GM23248 (cell line): ENCODE measurements at places on chromosomes 12 and 14. TPM values are rescaled to one million over a fixed set of nuclear protein-coding genes. Genes with fewer than 3 reads are reported as not detected.
A peak's percentile ranks its signal among the peaks of the same experiment; 100 is the strongest.

PTPRO gene
- total RNA-seq = 0.13 and 0.22 TPM in 2 replicates

GRCh38 chr14:57809808-57810207 lies 56.1 kb downstream of the SLC35F4 start:
- DNase-seq = no peak

SCN8A gene
- 12.9 and 13.8 TPM in 2 replicates for total RNA-seq

IAPP gene
- total RNA-seq = not detected in 2 replicates

GRCh38 chr12:13890943-13891342 lies 90.5 kb downstream of the GRIN2B start:
- DNase-seq = no peak

- no peak for DNase-seq
Measured at GRCh38 chr12:49909826-49910225, 6.1 kb upstream of the FAIM2 start.

GRCh38 chr14:91246051-91246852 lies 1.7 kb upstream of the GPR68 start:
- no peak for DNase-seq

DNA sequence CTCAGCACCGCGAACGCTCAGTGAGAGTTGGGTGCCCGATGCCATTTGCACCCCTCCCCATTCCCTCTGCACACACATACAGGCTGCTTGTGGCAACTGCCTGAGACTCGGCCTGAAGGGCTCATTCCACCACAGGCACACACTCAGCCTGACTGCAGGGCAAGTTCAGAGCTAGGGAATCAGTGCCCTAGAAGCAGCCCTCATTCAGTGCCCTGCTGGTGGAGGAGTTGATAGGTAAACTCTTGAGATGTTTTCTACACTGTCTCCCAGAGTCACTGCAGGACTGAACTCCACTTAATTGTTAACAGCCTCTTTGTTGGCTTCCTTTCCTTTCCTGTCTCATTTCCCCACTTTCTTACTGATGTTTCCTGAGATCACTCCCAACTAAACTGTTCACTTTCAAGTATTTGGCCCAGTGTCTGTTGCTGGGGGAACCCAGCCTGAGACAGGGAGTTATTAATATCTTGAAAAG lies 16.9 kb downstream of the PPP1R36 start:
- peak; percentile 60 for DNase-seq

IFNG-AS1 gene
- not detected in 2 replicates for total RNA-seq

DNA sequence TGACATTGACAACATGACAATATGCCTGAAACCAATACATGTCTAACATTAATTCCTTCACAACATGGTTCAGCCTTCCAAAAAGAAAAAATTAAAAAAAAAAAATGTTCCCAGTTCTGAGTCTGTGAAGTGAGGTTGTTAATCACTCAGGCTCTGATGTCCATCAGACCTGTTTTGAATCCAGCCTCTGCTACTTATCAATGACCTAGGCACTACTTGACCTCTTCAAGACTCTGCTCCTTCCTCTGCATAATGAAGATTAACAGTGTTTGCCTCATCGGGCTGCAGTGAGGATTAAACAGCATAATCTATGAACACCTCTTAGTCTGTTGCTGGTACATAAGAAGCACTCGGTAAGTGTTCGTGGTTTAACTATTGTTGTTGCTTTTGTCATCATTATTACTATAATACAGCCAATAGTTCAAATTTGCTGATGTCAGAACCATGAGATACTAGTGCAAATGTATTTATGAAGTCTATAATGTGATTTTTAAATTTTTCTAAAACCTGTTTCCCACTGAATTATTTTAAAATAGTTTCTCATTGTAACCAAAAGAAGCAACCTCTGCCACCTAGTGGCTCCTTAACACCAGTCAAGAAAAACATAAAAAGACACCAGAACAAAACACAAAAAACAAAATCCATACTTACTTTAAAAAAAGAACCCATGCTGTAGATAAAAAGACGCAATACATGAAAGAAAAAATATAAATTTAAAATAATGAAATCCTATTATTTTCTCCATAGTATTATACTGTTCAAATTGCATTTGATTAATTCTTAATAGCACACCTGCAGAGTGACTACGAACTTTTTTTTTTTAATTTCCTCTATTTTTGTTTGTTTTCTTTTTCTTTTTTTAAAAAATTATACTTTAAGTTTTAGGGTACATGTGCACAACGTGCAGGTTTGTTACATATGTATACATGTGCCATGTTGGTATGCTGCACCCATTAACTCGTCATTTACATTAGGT lies 20.3 kb upstream of the TMX1 start:
- peak; percentile 70 for DNase-seq

GRCh38 chr12:125983094-125983783 lies 918.0 kb downstream of the AACS start:
- DNase-seq = no peak

DNA sequence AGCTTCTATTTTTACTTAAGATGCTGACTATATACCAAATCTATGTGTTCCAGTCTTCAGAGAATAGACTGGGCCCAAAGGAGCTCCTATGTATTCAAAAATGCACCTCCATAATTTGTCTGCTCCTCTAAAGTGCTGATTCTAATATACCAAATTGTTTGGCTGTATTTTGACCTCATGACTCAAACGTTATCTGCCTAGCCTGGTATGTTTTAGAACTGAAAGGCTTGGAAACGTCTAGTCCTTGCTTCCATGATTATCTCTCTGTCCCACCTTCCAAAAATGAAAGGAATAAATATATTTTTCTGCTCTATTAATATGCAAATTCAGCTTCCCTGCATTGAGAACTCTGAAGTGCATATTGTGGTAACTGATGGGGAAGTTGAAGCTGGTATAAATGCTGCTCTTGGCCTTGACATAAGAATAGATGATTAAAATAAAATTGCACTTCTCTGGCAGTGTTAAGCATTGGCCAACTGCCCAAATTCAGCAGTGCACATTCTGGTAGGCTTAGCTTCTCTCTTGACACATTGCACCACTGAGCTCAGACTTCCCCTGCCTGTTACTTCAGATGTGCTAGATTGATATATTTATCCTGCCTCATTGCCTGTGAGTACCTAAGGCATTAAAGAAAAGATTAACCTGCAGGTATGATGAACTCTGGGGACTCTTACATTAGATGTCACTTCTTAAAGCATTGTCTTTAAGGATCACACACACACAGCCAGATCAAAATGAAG lies 882.3 kb downstream of the RPS29 start:
- no peak for DNase-seq

GXYLT1 gene
- 14.6 and 16.6 TPM in 2 replicates for total RNA-seq

GRCh38 chr12:8871068-8871467 lies 43.2 kb upstream of the PHC1 start:
- DNase-seq = no peak

- DNase-seq = no peak
Measured at GRCh38 chr12:15550793-15551192, 228.5 kb downstream of the PTPRO start.

DUSP6 gene
- total RNA-seq = 81.9 and 112 TPM in 2 replicates

PPP1R3E gene
- total RNA-seq = 4.1 and 4.3 TPM in 2 replicates

ALDH6A1 gene
- 13.8 and 19.9 TPM in 2 replicates for total RNA-seq

DNA sequence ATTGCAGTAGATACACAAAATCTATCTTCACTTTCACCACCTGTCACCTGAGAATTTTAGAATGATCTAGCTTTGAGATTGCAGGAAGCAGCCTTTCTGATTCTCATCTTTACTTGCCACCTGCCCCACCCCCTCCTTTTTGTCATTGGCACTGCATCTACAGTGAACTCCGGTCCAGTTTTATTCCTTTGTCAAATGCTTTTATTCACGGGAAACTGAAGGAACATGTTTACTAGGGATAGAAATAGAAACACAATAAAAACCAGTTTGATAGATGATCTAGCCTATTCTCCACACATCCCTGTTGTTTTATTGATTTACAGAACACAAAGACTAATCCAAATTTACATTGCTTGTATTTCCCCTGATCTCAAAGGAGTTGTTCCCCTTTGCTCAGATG lies 471.7 kb upstream of the STXBP6 start:
- DNase-seq = no peak

- no peak for DNase-seq
Measured at GRCh38 chr14:103705118-103705503, 10.1 kb downstream of the XRCC3 start.

GRCh38 chr12:123284669-123285068 lies 13.0 kb upstream of the CDK2AP1 start:
- no peak for DNase-seq

POTEG gene
- total RNA-seq = not detected in 2 replicates

OR6C65 gene
- not detected in 2 replicates for total RNA-seq

DNA sequence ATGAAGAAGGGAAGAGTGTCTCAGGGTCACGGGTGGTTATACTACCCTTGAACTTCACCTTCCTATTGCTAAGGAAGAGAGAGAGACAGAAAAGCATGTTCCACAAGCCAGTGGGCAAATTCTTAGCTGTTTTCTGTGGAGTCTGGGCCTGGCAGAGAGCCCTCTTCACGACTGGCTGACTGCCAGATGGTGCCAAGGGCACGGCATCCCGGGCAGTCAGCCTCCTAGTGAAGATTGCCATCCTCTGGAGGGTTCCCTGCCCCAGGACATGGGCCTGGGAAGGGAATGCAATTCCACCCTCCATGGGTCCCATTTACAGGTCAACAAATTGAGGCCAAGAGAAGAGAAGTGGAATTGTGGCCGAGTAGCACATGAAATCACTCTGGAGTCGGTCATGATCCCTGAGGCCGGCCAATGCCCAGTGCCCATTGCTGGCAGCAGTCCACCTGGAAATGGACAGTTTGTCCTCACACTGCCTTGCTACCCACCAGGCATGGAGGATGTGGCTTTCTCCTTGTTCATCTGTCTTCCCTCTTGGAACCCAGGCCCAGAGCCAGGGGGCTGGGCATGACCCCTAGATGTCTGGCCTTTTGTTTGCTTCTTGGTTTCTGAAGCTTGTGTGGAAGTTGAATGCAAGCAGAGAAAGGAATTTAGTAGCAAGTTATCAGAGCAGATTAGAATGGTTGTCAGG lies 9.9 kb downstream of the TUNAR start:
- no peak for DNase-seq

CD163L1 gene
- total RNA-seq = 0.43 TPM in 1 of 2 replicates, not detected in the other

RNASE7 gene
- total RNA-seq = not detected in 2 replicates

DNA sequence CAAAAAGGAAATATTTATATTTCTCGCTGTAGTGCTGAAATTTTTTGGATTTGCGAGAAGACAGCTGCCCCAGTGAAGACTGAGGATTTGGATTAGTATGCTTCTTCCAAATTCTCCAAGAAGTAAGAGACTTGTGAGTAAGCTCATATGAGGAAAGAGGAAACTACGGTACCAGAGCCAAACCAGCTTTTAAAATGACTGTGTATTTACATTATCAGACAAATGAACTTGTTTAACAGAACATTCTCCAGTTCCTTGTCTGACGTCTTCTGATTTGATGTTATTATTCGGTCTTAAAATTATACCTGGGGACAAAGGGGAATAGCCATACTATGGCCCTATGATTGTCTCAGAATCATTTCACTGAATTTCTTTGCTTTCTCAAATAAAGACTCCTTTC lies 8.0 kb downstream of the CLEC12B start:
- DNase-seq = no peak

- peak; percentile 65 for DNase-seq
Measured at GRCh38 chr12:88242571-88242925, 100.4 kb downstream of the TMTC3 start.

- peak; percentile 59 for DNase-seq
Measured at GRCh38 chr12:45425426-45425825, 209.5 kb downstream of the ANO6 start.
